CD4-positive, alpha-beta T cell treated with Interferon gamma for 1 hour (primary cell): ENCODE measurements at places on chromosomes 4 and X.

- DNase-seq: no peak
Measured at GRCh38 chrX:106286053-106286650, 118.0 kb downstream of the PWWP3B start.

DNA sequence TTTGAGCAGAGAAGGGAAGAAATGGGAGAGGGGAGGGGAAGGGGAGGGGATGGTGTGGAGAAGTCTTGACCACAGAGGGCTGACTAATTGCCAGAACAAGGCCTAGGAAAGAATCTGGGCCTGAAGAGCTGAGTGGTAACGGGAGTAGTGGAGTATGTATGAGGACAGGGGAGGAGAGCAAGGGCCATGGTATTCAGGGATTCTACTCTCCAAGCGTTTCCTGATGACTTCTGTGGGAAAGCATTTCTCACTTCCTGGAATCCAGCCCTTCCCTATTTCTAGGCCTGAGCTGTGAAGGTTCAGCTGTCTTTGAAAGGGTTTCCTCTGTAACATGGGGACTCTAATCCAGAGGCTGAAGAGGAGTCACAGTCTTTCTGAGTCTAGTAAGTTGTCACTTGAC is 19.7 kb upstream of the SOX3 start:
- no peak for DNase-seq

GRCh38 chr4:83922402-83922801 is 386.5 kb downstream of the GPAT3 start:
- no peak for DNase-seq

- no peak for DNase-seq
Measured at GRCh38 chr4:94546949-94547348, 95.2 kb downstream of the PDLIM5 start.

DNA sequence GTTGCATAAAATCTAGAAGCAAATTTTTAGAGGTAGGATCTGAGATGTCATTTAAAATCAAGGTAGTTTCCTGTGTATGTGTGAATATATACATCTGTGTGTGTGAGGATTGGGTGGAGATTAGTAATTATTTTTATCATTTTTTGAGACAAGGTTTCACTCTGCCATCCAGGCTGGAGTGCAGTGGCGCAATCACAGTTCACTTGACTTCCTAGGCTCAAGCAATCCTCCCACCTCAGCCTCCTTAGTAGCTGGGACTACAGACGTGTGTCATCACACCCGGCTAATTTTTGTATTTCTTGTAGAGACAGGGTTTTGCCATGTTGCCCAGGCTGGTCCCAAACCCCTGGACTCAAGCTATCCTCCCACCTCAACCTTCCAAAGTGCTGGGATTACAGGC is 188.3 kb downstream of the RAPGEF2 start:
- no peak for DNase-seq

DNA sequence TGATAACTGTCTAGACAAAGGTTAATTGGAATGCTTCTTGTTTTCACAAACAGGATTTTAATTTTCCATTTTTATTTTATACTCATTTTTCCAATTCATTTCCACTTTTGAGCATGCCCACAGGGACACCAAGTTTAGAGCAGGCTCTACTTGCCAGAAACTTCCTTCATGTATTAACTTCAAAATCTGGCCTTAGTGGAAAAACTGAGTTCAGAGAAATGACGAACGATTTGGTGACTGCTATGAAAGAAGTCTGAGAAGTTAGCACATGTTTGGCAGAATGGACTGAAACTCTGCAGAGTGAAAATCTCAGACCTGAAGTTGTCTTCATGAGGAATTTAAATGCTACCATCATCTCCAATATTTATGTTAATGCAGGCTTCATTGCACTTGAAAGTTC is 214.1 kb downstream of the THOC2 start:
- DNase-seq: no peak
